ENCODE measurements at places on chromosomes 16 and 17.

GRCh38 chr16:35207059-35207999 is 1747.9 kb downstream of the TP53TG3F start:
- no peak for DNase-seq

- no peak for DNase-seq
Measured at GRCh38 chr16:66389256-66390176, 23.0 kb downstream of the CDH5 start.

- DNase-seq: no peak
Measured at GRCh38 chr16:57726433-57726947, 9.1 kb upstream of the KATNB1 start.

GRCh38 chr17:73025041-73025560 is 67.4 kb downstream of the SLC39A11 start:
- no peak for DNase-seq

DNA sequence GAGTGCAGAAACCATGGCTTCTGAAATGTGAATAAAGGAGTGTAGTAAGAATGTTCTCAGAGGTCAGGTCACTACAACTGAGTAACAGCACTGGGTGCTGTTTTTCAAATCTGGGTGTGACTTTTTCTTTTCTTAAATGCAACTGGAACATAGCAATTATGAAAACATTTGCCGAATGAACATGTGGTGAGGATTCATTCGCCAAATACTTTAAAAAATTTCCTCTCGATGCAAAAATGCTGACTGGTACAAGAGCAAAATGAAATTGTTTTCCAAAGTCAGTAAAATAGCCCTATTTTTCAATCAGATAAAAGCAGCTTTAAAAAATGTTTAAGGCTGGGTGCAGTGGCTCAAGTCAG is 18.6 kb downstream of the ZDHHC7 start:
- DNase-seq: no peak

DNA sequence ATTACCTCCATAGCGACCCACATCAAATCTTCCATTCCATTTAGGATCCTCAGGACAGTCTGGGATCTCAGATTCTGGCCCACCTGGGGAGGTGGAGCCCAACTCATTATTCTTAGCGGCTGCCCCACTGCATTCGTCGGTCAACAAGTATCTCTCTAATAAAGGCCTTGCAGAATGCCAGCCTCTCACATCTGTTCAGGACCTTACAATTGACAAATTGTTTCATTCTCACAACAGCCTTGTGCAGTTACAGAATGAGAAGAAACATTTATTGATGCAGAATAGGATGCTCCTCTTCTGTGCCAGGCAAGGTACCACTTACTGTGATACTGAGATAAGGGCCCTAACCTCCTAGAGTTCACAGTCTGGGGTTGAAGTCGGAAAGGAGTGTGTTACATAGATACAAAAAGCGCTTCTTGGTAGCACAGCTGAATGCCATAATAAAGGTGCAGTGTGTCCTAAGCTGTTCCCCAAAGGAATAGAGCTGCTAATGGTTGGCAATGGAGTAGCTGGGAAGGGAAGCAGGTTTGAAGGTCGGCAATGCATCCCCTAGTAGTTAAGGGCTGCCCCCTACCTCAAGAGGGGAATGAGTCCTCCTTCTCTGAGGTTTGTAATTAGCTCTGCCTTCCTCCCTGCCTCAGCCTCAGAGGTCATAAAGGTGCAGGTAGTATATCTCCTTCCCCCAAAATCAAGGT is 2.3 kb upstream of the MPP2 start:
- no peak for DNase-seq

- no peak for DNase-seq
Measured at GRCh38 chr16:79325226-79325945, 275.2 kb downstream of the MAF start.
